ENCODE measurements at places on chromosomes 6 and 20.

DNA sequence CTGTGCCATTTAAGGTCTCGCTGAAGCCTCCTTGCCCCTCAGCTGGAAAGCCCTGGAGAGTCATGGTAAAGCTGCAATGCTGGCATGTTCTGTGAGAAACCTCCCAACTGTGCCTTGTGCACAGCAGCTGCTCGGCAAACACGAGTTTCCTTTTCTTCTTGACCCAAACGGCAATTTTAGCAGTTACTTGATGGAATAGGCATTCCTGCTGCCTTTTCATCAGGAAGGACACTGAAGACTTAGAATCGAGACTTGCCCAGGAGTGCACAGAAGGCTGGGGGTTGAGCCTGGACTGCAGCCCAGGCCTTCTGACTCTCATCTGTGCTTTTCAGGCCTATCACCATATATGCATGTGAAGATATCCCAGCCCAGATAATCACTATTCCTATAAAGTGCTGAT lies 28.7 kb upstream of the CLDN20 start:
- no peak for DNase-seq

DNA sequence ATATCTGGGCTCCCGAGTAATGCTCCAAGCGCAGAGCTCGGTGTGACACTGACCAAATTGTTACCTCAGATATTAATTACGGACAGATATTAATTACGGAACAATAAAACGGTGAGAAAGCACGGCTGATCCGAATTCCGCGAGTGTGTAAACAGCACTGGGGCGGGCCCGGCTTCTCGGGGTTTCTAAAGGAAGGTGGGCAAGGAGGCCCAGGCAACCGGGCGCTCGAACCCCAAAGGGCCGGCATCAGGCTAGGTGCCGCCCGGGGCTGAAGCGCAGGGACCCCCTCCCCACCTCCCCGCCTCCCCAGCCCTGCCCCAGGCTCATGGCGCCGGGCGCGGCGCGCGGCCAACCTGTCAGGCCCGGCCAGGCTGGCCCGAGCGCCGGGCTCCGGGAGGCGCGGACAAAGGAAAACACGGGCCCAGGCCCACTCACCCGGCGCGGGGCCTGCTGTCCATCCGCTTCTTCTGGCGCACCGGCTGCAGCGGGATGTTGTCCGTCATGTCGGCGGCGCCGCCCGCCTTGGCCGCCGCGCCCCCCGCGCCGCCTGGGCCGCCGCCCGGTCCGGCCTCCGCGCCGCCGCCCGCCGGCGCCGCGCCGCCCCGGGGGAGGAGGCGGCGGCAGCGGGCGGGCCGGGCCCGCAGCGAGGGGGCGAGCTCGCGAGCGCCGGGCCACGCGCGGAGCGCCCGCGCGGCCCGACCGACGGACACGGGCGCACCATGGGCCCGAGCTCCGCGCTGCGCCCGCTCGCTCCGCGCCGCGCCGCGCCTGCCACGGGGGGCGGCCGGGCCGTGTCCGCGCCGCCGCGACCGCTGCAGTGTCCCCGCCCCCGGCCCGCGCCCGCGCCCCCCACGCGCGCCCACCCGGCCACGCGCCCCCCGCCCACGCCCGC lies at the start of gene ATP9A:
TSS of gene ATP9A (minus strand) at position 524 of the 892 bp plus-strand sequence. CDS start at position 503, 21 bp downstream.
- peak; percentile 55 for DNase-seq

DNA sequence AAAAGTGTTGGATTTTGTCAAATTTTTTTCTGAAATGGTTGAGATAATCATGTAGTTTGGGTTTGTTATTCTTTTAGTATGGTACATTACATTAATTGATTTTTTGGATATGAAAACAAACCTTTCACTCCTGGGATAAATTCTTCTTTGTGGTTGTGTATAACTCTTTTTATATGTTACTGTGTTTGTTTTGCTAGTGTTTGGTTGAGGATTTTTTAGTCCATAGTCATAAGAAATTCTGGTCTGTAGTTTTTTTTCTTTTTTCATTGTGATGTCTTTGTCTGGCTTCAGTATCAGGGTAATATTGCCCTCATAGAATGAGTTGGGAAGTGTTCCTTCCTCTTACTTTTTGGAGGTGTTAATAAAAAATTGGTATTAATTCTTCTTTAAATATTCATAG lies 122.2 kb upstream of the ATXN1 start:
- DNase-seq = no peak

DNA sequence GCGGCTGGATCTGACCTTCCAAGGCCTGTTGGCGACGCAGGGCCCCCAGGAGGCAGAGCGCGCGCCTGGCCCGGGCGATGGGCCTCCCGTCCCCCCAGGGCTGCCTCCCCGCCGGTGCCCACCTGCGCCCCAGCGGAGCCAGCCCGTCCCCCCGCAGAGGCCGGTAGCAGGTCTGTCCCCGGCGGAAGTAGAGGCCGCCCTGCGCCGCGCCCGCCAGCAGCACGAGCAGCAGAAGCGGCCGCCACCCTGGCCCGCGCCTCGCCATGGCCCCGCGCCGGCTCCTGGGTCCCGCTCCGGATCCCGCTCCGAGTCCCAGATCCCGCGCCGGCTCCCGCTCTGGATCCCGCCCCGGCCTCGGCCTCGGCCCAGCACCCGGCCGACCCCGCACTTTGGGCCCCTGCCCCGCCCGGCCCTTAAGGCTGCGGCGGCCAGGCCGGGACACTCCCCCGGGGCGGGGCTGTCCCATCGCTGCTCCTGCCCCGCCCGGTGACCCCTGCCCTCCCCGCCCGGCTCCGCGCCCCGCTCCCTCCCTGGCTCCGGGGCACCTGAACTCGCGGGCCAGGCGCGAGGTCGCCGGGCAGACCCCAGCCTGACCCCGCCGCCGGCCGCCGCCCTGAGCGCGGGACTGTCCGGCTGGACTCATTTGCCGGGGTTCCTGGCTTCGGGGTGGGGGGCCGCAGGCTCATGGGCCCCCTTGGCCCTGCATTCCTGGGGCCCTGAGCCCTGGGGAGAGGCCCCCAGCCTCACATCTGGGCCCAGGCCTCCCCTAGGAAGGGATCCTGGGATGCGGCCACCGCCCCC lies at the start of gene CTSZ:
TSS of gene CTSZ (minus strand) at position 391 of the 801 bp plus-strand sequence. CDS start at position 265, 126 bp downstream.
- DNase-seq = peak; percentile 91

DNA sequence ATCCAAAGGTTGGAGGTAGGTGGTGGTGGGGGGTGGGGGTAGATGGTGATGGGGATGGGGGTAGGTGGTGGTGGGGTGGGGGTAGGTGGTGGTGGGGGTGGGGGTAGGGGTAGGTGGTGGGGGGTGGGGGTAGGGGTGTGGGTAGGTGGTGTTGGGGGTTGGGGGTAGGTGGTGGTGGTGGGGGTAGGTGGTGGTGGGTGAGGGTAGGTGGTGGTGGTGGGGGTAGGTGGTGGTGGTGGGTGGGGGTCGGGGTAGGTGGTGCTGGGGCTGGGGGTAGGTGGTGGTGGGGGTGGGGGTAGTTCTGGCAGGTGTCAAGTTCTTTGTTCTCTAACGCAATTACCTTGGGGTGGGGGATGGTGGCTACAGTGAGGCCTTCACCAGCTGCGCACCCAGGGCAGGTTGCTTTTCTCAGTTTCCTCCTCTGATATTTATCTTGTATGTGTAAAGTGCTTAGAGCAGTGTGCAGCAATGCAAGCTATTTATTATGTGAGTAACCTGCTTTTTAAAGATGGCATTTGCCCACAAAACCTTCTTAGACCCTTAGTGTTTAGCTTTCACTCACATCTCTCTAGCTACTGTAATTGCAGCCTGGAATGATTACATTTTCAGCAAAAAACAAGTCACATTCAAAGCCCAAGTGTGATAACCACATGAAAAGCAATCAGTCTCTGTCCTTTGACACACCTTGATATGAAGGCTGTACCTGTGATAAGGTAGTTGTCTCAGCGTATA lies 8.2 kb upstream of the CCDC167 start:
- DNase-seq = no peak

DNA sequence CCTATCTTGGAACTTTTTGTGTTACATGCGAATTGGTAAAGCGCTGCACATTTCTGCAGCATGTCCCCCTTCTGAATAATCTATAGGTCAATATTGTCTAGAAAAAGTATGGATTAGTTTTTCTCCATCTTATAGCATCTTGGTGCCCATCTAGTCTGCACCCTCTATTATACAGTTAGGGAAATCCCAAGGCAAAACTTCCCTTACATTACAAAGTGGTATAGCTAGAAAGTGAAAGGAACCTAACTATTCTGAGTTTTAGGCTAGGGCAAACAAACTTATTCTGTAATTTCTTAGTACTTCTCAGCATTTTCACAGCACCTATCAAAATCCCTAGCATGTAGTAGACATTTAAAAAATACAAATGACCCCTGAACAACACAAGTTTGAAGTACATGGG lies 133.5 kb upstream of the CCDC28A start:
- DNase-seq = no peak

GRCh38 chr20:56506103-56506502 lies 18.4 kb upstream of the FAM209A start:
- no peak for DNase-seq

GRCh38 chr6:161578478-161578877 lies 304.6 kb upstream of the AGPAT4 start:
- DNase-seq = no peak

DNA sequence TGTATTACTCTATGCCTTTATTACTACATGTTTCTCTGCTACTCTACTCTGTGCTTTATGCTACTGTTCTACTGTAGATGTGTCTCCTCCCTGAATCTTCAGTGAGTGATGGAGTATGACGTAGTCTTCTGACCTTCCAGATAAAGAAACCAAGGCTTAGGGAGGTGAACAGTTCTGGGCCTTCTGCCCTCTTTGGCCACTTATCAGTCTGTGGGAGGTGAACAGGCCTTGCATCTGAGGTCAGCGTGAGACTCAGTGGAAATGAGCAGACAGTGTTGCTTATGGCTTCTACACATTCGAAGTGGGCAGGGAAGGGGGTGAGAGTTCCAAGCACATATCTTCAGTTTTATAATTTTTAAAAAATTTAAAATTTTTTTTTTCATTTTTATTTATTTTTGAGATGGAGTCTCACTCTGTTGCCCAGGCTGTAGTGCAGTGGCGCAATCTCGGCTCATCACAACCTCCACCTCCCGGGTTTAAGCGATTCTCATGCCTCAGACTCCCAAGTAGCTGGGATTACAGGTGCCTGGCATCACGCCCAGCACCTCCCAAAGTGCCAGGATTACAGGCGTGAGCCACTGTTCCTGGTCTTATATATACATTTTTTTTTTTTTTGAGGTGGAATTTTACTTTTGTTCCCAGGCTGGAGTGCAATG lies 24.2 kb downstream of the MYBL2 start:
- DNase-seq = no peak

GRCh38 chr6:160742090-160742489 lies 40.0 kb downstream of the PLG start:
- DNase-seq = no peak

DNA sequence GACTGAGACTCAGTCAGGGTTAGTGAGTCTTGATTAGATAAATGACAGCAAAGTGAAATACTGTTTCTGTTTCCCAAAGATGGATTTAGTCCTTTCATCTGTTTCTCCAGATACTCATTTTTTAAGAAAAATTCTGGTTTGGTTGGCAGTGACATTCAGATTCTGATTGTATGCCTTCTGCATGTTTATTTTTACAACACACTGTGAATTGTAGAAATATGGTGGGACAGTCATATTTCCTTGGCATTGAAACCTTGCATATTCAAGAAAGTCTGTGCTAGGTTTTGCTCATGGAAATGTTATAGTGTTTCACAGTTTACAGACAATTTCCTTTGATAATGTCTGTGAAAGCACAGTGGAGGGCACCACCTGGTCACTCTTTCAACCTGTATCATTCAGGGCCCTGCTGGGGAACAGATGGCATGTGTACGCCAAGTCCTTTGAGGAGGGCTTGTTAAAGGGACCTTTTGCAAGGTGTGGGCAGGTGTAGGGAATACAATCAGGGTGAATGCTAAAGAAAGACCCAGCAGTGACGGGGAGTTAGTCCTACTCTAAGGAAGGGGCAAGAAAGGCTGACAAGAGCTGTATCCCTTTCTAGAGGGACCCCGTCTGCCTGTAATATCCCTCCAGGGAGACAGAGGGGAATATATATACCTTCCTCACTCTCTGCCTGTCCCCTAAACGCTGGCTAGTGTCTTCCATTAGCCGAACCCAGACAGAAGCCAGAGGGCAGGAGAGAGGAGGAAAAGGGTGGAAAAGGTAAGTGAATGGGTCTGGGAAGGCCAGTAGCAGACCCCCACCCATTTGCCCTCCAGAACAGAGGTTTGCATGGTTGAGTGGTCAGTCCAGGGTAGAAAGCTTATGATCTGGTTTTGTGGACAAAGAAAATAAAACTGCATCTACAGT lies 10.2 kb downstream of the PLCB4 start:
- no peak for DNase-seq

DNA sequence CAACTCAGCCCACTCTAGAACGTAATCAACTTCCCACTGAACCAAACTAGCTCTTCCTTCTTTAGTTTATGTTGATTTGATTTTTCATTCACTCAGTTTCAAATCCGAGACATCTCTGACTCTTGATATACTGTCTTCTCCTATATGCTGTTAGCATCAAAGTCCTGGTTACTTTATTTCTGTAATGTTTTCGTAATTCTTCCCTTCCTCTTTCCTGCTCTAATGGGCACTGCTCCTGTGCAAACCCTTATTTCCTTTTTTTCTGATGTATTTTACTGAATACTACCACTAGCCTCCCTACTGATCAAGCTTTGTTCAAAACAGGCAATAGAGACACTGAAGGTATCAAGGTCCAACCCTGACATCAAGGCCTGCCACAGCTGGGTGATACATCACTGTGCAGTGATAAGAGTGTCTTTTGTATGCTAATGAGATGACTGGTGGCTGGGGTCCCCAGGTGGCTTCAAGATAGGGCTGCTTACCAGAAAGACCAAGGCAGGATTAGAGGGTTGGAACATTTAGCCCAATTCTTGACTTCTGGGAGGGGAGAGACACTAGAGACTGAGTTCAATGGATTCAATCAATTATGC lies 95.2 kb downstream of the KIF13A start:
- DNase-seq = no peak

- DNase-seq = no peak
Measured at GRCh38 chr20:16349523-16350260, 223.6 kb downstream of the KIF16B start.

DNA sequence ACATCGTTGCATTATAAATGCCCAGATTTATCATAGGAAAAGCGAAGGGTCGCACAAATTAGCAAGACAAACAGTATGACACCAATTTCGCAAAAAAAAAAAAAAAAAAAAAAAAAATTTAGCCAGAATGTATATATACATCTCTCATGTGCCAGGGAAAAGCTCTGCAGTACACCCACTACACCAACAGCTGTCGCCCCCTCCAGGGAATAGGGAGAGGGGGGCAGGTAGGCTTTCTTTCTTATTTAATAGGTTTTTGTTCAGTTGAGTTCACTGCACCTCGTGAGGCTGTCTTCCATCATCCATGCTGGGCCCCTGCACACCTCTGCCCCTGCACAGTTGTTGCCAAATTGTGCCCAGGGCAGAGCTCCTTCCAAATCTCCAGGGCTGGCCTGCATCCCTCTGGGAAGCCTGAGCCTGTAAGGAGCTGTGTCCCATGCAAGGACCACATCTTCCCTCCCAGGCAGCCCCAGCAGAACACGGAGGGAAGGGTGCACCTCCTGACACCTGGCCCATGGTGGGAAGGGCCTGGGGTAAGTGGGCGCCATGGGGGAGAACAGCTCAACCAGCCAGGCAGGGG lies 85.4 kb downstream of the NINL start:
- DNase-seq = no peak

DNA sequence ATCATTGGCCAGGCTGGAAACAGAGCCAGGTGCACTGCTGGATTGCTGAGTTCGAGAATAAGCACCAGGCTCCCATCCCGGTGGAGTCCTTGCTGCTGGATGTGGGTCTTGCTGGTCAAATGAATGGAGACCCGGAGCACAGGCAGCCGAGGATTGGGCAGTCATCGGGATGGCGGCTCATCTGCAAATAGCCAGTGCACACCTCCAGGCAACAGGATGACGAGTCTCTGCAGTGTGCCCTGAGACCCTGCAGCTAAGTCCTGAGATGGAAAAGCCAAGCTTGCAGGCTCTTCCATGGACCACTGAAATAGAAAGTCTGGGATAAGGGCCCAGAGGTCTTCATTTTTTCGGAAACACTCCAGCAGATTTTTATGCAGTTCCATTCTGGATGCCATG lies 143.5 kb downstream of the WDR27 start:
- no peak for DNase-seq
